Left ventricle myocardium superior (tissue), 1 donor: ENCODE measurements at places on chromosomes 6 and 20. TPM values are rescaled to one million over a fixed set of nuclear protein-coding genes. Genes with fewer than 3 reads are reported as not detected.

SRSF6 gene
- total RNA-seq = 56.5 TPM

MEI4 gene
- total RNA-seq = 0.32 TPM

DNA sequence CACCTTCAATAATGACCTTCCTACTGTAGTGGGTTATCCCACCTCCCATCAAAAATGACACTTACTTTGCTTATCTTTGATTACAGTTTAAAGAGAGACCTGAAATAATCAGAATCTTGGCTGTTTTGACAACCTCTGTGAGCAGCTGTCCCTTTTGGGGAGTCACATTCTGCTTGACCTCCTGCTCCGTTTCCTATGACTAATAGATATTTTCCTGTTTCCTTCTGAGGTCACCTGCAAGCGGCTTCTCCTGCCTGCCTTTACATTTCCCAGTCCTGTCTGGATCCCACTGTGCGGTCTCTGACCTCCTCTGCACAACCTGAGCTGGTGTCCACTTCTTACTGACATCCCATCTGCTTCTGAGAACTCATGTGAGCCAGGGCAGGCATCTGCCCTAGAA, 54.2 kb downstream of the TRAM2 start:
- DNase-seq = no peak

DNA sequence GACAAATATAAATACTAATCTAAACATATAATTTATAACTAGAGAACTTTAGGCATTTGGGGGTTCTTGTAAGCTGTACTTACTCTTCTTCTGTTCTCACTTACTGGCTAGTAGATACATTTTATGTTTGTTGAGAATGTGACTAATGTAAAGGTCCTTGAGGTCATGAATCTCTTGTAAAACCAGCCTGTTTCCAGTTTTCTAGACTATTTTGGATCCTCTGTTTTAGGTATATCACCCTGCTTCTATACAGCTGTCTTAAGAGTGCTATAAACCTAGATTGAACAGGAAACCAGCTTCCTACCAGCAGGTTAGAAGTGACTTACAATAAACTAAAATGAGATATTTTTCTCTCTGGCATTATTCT, 134.2 kb downstream of the PLCB4 start:
- no peak for DNase-seq

DNA sequence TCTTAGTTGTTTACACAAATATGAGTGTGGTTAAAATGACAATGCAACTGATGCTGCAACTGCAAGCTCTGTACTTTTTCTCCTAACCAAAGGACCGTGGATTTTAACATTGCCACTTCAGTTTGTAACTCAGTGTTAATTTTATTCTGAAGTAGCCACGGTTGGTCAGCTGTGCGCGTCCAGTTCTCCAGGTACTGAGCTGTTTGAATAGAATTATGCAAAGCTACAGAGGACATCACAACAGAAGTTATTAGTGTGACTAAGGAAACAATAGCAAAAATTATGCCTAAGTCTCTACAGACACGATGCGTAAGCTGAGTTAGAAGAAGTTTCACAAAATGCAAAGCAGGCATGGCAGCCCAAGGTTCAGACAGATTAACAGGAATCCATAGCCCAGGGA, 4.4 kb upstream of the ABHD12 start:
- DNase-seq = no peak

DNA sequence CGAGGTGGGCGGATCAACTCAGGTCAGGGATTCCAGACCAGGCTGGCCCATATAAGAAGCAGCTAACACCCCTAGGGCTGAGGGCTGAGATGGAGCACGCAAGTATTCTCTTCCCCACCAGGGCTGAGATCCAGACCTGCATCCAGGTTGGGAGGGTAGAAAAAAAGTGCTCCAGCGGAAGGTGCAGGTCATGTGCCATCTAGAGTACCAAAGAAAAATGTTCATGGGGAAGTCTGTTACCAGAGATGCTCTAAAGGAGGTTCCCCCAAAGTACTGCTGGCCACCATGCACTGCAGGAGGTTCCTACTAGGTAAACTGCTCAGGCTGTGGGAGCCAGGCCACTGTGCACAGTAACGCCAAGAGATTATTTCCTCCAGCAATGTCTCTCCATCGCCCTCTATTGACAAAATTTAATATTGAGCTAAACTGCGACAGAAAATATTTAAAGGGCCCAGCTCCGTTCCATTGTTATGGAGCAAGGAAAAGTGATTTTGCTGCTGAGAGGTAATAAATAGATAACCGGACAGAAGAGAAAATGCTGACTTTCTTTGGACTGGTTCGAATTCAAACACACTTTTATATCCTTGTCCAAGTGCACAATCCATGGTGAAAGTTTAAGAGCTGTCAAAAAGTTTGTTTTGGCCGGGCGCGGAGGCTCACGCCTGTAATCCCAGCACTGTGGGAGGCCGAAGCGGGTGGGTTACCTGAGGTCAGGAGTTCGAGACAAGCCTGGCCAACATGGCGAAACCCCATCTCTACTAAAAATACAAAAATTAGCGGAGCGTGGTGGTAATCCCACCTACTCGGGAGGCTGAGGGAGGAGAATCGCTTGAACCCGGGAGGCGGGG, 159.9 kb downstream of the OR2B2 start:
- DNase-seq = peak; percentile 54
